ENCODE measurements at places on chromosomes 12 and 14. TPM values are rescaled to one million over a fixed set of nuclear protein-coding genes. Genes with fewer than 3 reads are reported as not detected.

SERPINA10 gene
- total RNA-seq, result not detected

SLC6A15 gene
- total RNA-seq, result 0.53 TPM

GCH1 gene
- total RNA-seq, result 7.1 TPM

- no peak for DNase-seq
Observed at GRCh38 chr12:101230547-101230946, 20.5 kb upstream of the SLC5A8 start.

GRCh38 chr12:16187660-16188059 is 89.8 kb downstream of the SLC15A5 start:
- no peak for DNase-seq

DNA sequence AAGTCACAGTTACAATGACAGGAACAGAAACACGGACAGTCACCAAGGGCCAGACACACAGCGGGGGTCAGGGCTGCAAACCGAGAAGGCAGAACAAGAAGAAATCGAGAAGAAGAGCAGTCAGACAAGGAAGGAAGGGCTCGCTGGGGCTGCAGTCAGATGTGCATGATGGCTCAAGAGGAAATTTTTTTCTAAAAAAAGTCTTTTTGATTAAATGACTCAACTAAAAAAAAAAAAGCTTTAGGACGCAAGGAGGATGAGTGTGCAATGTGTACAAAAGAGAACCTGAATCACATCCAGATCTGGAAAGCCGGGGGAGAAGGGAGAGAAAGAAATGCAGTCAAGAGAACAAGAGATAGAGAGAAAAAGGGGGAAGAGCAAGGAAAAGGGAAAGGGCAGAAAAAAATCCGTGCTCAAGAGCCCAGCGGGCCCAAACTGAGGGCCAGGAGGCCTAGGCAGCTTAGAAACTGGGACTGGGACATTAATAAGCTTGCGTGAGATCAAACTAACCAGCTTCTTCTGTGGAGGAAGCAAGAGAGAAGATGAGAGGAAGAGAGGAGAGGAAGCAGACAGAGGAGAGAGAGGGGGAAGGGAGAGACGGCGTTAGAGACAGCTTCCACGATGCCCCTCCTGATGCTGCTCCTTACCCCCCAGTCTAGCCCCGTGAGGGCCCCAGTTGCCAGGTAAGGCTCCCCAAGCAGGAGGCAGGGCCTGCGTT is 6.7 kb downstream of the IFFO1 start:
- DNase-seq, result no peak

GRCh38 chr12:93072340-93072739 is 143.2 kb upstream of the EEA1 start:
- no peak for DNase-seq

DNA sequence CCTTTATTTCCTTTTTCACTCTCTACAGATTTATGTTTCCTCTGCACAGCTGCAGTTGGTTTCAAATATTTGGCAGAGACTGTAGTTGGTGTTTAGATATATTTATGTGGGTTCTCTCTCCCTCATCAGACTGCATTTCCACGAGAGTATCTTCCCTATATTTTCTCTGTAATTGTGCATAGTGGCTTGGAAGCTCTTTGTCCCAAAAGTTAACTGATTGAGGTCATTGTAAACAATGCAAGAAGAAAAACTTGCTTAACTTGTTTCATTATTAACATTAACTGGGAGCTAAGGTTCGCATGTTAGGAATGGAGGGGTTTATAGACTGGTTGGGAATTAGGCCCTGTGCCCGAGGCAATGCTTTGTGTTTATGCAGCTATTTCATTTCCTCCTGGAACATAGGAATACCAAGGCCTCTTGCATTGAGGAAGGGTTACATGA is 216.9 kb upstream of the HMGA2 start:
- DNase-seq, result no peak

- DNase-seq, result no peak
Observed at GRCh38 chr14:44392984-44393383, 114.1 kb downstream of the FSCB start.
